ENCODE measurements at places on chromosomes 11 and 22.

DNA sequence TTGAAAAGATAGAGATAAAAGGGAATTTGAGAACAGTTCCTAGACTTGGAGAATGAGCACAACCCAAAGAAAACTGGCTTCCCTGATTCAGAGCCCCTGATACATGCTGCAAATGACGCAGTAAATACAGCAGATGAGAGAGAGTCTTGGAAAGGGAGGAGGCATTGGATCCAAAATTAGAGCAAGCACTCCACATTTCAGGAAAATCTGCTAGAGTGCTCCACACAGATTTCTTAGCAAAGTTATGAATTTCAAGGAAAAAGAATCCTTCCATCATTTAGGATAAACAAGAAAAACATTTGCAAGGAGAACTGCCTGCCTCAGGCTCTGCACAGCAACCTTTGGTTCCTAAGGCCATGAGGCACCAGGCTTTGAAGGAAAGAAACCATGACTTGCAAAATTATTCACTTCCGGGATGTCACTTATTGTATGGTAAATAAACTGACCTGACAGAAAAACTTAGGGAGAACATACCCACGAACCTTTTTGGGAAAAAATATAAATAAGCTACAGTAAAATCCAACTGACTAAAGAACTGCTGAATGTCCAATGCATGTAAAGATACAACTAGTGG is 89.8 kb upstream of the RTL6 start:
- DNase-seq, result no peak

- DNase-seq, result no peak
These were observed 33.6 kb downstream of the FAR1 start for GRCh38 chr11:13702071-13702470.

DNA sequence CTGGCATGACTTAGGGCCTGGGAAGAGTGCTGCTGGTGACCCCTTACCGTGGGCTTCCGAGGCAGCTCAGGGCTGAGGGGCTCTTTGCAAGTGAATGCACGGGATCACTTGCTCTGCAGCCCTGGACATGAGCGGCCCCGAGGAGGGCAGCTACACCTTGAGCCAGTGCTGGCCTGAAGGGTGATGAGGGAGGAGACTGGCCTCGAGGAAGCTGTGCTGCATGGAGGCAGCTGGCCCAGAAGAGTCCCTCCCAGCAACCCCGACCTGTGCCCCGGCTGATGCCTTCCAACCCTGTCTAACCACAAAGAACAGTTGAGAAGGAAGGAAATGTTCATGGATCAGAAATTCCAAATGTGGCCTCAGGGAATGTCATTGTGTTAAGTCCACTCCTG is 45.2 kb downstream of the TBX1 start:
- no peak for DNase-seq

DNA sequence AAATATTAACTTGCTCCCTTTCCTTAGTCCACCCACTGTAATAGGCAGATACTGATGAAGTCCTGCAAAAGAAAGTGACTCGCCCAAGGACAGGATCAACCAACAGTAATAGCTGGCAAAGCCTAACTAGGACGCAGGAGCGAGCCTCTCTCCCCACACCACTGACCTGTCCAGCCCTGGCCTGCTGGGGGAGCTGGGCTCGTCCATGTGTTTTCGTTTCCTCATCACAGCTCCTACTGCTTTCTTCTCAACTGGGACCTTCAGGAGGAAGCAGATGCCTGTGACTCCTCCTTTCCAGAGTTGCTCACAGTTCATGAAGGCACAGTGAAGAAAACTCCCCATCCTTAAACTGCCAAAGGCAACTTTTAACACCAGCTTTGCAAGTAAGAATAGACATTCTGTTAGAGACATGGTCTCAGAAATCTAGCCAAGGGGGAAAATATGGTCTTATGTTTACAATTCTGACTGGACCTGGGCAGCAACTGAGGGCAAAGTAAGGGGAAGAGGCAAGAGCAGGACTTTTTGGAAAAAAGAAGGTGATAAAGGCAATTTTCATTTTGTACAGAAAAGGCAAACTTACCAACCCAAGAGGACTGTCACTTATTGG is 11.6 kb upstream of the GPHA2 start:
- DNase-seq, result no peak

GRCh38 chr11:116693593-116694348 is 79.0 kb downstream of the BUD13 start:
- DNase-seq, result no peak
